Stimulated activated CD4-positive, alpha-beta T cell treated with anti-CD3 and anti-CD28 coated beads, Interleukin-1b, Interleukin-23, amount 100 ng/mL, for 24 hours (primary cell): ENCODE measurements at places on chromosomes 1 and 21.

GRCh38 chr1:81254560-81254959 lies 546.2 kb upstream of the ADGRL2 start:
- DNase-seq: no peak

GRCh38 chr1:155458111-155458510 lies 104.5 kb downstream of the ASH1L start:
- no peak for DNase-seq

GRCh38 chr1:224430511-224431113 lies 4.0 kb downstream of the WDR26 start:
- no peak for DNase-seq

DNA sequence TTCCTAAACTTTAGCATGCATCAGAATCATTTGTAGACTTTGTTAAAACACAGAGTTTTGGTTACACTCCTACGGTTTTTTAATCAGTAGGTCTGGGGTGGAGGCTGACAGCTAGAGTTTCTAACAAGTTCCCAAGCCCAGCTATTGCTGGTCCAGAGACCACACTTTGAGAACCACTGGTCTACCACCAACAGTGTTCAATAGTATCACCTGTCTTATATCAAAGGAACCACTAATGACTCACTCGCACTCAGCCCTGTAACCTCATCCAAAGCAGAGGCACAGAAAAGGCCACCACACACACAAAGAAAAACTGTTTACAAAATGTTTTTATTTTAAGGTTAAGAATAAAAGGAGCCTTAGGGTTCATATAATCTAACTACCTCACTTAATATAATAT lies 68.7 kb downstream of the HIVEP3 start:
- no peak for DNase-seq

DNA sequence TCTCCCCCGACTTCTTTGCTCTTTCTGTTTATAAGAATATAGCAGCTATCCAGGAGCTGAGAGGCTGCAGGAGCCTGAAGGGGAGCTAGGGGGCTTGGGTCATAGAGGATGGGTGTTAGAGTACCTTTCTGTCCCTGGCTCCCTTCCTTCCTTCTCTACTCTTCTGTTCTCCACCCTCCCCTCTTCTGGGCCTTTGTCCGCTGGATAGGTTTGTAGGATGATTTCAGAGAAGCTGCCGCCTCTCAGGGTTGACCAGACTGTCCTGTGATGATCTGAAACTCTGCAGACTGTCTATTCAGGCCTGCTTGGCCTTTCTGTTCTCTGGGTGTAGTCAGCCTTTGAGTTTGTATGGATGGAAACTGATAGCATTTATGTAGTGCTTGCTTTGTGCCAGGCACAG lies 26.3 kb downstream of the PPFIA4 start:
- no peak for DNase-seq
